ENCODE measurements at places on chromosomes 12 and 14.

DNA sequence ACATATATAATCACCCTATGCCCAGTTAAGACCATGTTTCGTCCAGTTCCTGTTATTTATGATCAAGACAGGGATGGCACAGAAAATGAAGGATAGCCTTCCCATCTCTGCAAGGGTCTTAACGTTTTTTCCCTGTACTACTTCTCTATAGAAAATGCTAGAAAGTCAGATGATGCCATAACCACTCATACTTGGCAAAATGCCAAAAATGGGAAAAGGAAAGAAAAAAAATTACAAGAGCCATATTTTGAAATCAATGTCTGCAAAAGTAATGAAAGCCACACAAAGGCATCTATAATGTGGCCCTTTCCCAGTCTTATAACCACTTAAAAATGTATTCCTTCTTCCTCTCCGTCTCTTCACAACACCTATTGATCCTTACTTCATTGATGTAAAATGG is 1.8 kb upstream of the MYL6B start:
- no peak for DNase-seq

GRCh38 chr14:89598548-89599186 is 181.6 kb upstream of the FOXN3 start:
- no peak for DNase-seq

DNA sequence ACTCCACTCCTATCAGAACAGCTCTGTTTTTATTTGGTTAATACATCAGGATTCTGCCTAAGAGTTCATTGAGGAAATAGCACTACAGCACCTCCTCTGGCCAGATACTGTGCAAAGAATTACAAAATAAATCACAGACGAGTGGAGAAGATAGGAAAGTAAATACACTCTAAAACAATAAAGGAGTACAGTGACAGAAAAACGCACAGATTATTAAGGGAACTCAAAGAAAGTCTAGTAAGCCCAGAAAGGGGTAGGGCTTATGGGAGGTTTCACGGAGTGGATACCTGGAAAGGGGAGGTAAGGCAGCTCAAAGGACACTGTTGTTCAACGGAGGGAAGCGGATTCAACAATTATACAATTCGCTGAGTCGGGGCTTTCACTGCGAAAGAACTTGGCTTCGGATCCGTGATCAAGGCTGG is 5.5 kb downstream of the OR10AD1 start:
- no peak for DNase-seq

DNA sequence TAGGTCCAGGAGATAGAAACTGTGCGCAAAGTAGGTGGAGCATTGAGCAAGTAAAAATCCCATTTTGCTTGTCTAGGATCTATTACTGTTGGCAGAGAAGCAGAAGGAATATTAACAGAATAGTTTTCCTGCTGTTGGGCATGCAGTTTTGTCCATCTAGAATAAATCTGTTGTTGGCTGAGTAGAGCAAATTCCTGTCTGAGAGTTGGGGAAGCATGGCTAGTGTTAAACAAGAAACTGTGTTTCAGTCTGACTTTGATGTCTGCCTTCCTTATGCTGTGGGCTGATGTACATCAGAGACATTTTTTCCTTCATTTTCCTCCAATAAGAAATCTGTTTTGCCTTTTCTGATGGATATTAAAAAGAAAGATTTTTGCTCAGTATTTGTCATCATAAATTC is 98.2 kb downstream of the RAD52 start:
- peak; percentile 39 for DNase-seq

DNA sequence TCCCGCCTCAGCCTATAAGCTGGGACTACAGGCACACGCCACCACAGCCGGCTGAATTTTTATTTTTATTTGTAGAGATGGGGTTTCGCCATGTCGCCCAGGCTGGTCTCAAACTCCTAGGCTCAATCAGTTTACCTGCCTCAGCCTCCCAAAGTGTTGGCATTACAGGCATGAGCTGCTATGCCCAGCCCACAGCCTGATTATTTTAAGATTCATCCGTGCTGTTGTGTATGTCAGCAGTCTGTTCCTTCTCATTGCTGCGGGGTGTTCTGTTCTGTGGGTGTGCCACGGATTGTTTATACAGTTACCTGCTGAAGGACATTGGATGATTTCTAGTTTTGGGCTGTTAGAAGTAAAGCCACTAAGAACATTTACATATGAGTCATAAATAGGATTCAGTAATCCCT is 9.6 kb upstream of the EP400 start:
- DNase-seq, result no peak

GRCh38 chr12:29398495-29398894 is 17.5 kb upstream of the ERGIC2 start:
- no peak for DNase-seq

- no peak for DNase-seq
Observed at GRCh38 chr12:116674643-116675183, 63.2 kb downstream of the SPRING1 start.

GRCh38 chr12:27343255-27344000 is 10.8 kb downstream of the BMAL2 start:
- peak; percentile 66 for DNase-seq

DNA sequence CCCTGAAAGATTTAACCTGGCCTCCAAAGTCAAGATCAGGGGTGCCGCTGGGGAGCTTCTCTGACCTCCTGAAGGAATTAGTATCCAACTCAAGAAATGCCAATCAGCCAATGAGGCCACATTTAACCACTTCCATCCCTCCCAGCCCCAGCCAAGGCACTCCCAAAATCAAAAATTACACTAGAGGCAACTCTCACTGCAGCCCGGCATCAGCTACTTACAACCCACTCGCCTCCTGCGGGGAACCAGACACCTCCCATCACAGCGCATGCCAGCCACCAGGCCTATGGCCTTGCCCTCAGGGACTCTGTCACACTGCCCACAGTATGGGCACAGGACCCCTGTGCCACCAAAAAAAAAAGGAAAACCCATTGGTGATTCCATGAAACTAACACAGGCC is 62.3 kb upstream of the DDX11 start:
- no peak for DNase-seq

DNA sequence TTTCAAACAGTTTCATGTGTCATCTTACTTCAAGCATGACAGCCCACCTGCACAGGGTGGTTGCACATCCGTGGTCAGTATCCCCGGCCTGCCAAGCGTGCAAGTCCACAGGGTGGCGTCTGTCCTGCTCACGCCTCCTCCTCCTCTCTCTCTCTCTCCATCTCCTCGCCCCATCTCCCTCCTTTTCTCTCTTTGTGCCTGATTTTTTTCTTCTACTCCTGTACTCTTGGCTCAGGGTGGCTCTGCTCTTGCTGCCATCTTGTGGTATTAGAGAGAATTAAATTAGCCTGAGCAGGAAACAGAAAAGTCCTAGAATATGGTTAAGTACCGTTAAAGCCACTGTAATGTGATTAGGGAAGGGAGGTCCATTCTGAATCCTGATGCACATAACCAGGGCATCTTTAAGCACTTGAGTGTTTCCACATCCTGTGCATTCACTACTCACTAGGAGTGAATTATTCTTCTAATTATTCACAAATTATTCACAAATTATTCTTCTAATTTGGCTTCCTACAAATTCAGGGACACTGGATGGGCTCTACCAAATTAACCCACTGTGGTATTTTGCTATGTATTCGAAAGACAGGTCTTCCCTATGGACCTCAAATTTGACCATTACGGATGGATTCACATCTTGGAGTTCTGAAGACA is 25.5 kb upstream of the DTX1 start:
- no peak for DNase-seq

DNA sequence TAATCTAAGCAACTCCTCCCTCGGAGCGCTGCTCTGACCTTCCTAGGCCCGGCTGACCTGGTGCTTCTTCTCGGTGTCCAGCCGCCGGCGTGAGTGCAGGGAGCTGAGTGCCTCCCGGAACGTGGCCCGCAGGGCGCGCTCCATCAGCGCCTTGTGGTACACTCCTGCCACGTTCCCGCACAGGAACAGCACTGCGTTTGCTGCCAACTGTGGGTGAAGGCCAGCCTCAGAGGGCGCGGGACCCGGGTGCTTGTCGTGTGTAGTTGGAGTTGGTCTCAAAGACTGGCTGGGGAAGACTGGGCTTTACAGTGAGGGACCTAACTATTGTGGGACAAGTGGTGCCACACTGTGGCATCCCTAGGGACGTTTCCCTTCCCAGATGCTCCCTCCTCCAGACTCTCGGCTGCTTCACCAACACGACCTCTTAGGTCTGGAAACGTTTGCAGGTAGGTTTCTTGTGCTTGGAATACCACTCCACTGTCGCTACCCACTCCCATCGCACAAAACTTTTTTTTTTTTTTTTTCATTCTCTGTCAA is 3.1 kb downstream of the ADCY4 start:
- DNase-seq, result no peak

- DNase-seq, result no peak
Observed at GRCh38 chr14:57246933-57247657, 21.6 kb downstream of the EXOC5 start.

GRCh38 chr12:22029491-22029890 is 16.5 kb upstream of the CMAS start:
- DNase-seq, result no peak

GRCh38 chr14:74563233-74563585 is 48.8 kb downstream of the LTBP2 start:
- no peak for DNase-seq

DNA sequence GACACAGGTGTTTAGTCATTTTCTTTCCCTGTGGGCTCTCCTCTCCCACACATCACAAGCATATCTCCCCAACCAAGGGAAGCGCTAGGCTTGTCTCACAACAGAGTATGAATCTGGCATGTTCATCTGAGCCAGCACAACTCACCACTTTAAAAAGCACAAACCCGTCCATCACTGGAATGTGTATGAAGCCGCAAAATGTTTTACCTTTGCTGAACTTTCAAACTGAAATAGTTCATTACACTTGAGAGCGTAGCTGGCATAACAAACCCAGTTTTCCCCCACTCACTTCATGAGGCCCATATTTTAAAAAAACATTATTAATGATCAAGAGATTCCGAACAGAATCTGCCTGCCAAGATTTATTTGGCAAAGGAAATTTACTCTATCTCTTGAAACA is 15.8 kb downstream of the NID2 start:
- DNase-seq, result no peak

DNA sequence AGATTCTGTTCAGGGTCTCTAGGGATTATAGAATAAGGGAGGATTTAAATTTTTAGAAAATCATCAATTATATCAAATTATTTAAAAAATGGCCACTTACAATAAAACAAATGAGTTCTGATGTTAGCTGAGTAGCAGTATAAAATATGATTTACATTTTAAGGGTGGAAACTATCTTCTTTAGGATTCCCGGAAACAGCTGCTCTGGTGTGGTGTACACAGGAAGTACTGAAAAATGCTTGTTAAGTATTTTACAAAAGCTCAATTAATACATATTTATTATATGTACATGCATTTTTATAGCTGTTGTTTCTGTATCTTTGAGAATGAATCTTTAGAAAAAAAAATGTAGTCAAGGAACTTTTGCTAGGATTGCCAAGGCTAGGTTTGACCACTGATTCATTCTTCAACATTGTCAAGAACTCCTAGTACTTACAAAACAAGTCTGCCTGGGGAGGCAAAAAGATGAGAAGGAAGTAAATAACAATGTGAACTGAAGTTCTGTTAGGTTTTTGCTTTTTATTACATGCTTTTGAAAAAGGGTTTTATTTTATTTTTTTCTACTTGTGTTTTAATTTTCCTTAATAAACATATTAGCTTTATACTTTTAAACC is 48.0 kb downstream of the ARF6 start:
- DNase-seq, result no peak

DNA sequence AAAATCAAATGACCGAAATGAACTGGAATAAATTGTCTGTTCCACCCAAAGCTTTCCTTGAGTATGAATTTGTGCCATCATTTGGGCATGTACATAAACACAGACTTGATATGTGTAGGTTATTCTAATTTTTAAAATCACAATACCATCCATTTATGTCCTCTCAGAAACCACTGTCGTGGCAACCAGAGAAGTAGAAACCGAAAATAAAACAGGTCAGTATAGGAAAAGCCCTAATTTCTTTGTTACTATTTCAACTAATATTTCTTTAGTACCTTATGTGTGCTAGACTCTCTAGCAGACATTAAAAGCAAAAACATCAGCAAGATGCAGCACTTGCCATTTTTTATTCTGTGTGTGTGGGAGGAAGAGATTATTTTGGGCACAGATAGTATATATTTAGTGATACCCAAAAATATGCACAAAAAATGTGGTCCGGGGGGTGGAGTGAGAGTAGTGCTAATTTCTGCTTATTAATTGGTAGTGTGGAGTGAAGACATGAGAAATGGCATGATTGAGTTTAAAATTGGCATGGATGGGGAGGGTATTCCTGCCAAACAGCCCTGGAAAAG is 130.8 kb upstream of the CNTN1 start:
- DNase-seq, result no peak

- no peak for DNase-seq
Observed at GRCh38 chr12:51177897-51178296, 5.0 kb upstream of the TFCP2 start.

GRCh38 chr12:132858718-132859266 is 28.6 kb downstream of the CHFR start:
- DNase-seq, result no peak

- no peak for DNase-seq
Observed at GRCh38 chr12:121483949-121484348, 84.0 kb downstream of the RNF34 start.

DNA sequence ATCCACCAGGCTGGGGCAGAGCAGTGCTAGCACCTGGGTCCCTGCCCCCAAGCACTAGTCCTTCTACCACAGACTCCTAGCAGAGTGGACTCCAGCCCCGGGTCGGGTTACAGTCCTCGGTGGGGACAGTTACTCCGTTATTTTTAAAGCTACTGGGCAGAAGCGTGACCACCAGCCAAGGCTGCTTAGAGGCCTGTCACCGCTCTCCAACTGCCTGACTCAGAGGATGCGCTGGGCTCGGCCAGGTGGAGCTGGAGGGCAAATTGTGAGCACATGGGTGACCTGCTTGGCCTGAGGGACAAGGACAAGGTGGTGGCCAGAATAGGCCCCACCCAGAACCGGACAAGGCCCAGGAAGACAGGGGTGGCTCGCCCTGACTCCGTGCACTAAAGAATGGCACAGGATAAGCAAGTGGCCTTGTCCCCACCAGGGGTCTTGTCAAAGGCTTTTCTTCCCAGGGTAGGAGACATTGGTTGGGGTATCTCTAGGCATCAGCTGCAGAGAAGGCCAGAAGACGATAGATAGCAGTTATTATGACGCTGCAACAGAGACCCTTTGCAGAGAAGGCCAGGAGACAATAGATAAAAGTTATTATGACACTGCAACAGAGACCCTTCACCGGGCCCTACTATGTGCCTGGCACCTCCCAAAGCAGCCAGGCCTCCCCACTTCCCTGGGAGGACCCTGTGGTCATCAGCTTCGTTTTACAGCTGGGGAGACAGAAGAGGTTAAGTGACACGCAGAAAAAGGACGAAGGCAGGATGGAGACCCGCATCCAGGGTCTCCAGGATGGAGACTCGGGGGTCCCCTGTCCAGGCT is 1.6 kb downstream of the ABCB9 start:
- DNase-seq, result no peak

DNA sequence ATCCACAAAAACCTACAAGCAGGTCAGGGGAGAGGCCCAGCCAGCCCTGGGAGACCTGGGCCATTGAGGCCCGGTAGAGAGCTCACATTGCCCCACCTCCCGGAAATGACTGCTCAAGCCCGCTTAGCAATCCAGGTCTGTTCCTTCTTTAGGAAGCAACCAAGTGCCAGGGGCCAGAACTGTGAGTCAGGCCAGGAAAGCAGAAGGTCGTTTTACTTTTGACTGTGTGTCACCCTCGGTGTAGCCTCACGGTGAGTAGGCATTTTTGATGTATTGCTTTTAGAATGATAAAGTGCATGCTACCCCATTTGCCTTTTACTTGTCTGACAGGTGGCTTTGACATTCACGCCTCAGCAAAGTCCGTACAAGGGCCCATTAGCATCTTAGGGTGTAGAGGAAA is 25.4 kb upstream of the PWP1 start:
- no peak for DNase-seq

All from retinal pigment epithelial cell (primary cell).